Mononuclear cell (primary cell): ENCODE measurements at places on chromosomes 3 and 15. TPM values are rescaled to one million over a fixed set of nuclear protein-coding genes. Genes with fewer than 3 reads are reported as not detected.

The FSTL1 gene
- total RNA-seq, result 2.6 TPM

The IL20RB gene
- 0.94 TPM for total RNA-seq

The SI gene
- not detected for total RNA-seq

The ACKR4 gene
- total RNA-seq, result 0.31 TPM

The GOLGA8R gene
- 2.2 TPM for total RNA-seq

The GPR87 gene
- not detected for total RNA-seq

The COL6A5 gene
- total RNA-seq, result not detected

The CLDND1 gene
- 187 TPM for total RNA-seq

The PEX5L gene
- not detected for total RNA-seq

The ALDH1A2 gene
- 2.0 TPM for total RNA-seq

The CGNL1 gene
- total RNA-seq, result under 0.01 TPM

The CADPS gene
- under 0.01 TPM for total RNA-seq

The HRG gene
- not detected for total RNA-seq

The ST8SIA2 gene
- total RNA-seq, result under 0.01 TPM

The PLSCR4 gene
- 0.10 TPM for total RNA-seq

The AGBL1 gene
- under 0.01 TPM for total RNA-seq

The GJD2 gene
- not detected for total RNA-seq

The UROC1 gene
- not detected for total RNA-seq

The EIF5A2 gene
- total RNA-seq, result 3.4 TPM

The NAALADL2 gene
- total RNA-seq, result 1.3 TPM

The ZKSCAN7 gene
- total RNA-seq, result 0.42 TPM

The KCNAB1 gene
- total RNA-seq, result not detected

The TIGIT gene
- total RNA-seq, result 4.1 TPM

The CCDC66 gene
- 138 TPM for total RNA-seq

The C3orf49 gene
- not detected for total RNA-seq

The DUT gene
- total RNA-seq, result 19.8 TPM

The IQCF5 gene
- not detected for total RNA-seq

The CIP2A gene
- total RNA-seq, result 8.2 TPM

The SYNPR gene
- not detected for total RNA-seq
